CMK (cell line): ENCODE measurements at places on chromosomes 13 and 19.

DNA sequence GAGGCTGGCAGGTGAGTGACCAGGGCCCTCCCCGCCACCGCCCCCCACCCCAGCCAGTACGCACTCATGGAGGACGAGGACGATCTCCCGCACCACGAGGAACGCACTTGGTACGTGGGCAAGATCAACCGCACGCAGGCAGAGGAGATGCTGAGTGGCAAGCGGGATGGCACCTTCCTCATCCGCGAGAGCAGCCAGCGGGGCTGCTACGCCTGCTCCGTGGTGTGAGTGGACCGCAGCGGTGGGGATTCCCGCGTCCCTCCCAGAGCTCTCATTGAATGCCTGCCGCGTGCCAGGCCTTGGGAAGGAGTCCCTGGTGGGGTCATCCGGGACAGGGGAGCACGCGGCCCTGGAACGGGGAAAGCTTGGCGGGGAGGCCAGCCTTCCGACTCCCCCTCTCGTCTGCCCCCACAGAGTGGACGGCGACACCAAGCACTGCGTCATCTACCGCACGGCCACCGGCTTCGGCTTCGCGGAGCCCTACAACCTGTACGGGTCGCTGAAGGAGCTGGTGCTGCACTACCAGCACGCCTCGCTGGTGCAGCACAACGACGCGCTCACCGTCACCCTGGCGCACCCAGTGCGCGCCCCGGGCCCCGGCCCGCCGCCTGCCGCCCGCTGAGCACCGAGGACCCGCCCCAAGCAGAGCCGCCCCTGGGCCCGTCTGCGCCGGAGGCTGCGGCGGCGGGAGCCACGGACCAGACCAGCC, 4.8 kb upstream of the IFI30 start:
- no peak for DNase-seq

DNA sequence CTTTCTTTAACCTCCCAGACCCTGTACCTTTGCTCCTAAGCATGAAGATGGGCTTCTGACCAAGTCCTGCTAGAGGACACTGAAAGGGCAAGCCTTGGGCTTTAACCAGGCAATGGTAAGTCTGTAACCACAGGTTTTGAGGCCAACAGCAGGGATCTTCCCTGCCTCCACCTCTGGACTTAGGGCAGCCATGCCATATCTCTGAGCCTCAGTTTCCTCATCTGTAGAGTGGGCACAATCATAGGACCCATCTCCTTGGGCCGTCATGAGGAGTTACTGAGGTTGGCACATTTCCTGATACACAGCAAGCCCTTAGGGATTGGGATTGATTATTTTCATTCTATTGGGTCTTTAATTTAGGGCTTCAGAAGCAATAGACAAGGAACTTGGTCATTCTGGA, 14.7 kb downstream of the KLK1 start:
- no peak for DNase-seq

DNA sequence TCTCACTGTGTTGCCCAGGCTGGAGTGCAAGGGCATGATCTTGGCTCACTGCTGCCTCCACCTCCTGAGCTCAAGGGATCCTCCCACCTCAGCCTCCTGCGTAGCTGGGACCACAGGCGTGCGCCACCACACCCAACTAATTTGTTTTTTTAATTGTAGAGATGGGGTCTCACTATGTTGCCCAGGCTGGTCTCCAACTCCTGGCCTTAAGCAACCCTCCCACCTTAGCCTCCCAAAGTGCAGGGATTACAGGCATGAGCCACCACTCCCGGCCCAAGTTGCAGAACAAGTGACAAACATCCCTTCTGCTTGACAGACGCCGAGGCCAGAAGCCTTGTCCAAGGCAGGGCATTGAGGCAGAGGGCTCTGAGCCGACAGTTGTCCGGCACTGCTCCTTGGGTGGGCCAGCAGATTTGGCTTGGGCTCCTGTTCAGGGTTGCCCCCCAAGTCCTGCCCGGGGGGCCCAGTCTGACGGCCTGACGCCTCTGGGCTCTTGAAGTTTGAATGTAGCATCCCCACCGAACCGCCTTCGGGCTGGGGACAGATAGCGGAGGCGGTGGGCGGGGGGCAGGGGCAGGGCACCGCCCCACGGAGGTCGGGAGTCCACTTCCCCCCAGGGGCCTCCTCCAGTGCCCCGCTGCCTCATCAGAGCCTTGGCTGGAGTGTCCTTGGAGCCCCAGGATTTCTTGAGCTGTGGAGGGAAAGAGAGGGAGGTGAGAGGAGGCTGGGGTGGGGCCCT, 5.7 kb upstream of the SPACA4 start:
- DNase-seq, result no peak

GRCh38 chr13:87678372-87678752, 7.2 kb downstream of the SLITRK5 start:
- no peak for DNase-seq

DNA sequence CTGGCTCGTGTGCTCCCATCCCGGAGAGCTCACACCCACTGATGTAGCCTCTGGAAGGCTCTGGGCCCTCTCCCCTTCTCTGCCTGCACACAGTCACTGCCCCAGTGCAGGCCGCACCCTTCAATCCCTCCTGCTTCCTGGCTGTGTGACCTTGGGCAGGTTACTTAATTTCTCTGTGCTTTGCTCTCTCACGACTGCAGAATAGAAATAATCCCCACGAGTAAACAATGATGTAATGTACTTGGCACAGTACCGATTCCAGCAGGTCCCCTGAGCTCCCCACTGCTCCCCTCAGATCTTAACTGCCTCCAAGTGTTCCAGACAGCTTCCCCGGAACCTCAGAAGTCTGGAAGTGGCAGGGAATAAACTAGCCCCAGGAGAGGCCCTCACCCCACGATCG, 16.1 kb downstream of the LIG1 start:
- no peak for DNase-seq

DNA sequence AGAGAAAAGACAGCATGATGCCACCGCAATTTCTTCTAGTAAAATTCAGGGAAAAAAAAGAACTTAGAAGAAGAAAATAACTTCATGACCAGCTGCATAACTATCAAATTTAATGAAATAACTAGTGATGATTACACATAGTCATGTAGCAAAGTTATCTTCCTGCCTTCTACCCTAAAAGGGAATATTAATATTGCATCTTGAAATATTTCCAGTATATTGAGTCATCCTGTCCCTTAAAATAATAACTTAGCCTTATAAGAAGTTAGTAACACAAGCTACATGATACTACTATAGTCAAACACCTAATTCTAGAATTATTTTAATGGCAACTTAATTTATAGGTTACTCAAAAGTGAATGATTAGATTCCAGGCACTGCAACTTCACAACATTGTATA, 289.2 kb downstream of the KLF12 start:
- no peak for DNase-seq

DNA sequence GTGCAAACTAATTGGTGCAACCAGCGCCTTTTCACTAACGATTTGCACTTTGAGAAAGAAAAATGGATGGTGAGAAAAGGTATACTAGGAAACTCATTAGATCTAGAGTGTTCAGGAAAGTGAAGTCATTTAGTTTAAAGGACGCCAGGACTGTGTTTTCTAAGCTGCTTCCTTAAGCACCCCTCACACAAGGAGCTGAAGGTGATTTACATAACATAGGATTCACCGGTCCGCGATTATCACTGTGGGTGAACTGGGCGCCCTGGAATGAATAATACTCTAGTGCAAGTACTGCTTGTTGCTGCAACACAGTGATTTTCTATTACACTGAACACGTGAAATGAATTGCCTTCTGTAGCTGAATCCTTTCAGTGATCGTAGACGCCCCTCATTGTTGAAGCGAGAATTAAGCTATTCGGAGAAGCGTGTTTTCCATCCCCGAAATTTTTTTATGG, 2.6 kb upstream of the MAB21L1 start:
- DNase-seq, result no peak

DNA sequence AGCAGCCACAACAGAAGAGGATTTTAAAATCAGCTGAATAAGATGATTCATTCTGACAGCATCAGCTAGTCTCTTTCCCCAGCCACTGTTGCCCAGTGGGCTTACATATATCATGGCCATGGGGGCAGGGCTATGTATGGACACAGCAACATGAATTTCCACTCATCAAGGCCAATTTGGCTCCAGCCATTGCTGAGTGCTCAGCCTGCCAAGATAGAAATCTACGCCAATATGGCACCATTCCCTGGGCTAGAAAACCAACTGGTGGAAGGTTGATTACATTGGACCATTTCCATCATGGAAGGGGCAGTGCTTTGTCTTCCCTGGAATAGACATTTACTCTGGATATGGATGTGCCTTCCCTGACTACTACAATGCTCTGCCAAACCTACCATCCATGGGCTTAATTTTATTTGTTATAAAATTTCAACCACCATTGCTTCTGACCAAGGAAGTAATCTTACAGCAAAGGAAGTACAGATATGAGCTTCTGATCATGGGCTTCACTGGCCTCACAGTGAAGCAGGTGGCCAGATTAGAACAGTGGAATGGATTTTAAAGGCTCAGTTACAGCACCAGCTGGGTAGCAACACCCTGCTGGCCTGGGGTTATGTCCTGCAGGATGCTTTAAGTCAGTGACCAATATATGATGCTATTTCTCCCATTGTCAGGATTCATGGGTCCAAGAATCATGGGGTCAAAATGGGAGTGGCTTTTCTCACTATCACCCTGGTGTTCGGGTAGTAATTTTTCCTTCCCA, 9.8 kb upstream of the ALOX5AP start:
- DNase-seq, result no peak

GRCh38 chr13:24491845-24492244, 20.7 kb downstream of the PARP4 start:
- DNase-seq, result peak; percentile 71

DNA sequence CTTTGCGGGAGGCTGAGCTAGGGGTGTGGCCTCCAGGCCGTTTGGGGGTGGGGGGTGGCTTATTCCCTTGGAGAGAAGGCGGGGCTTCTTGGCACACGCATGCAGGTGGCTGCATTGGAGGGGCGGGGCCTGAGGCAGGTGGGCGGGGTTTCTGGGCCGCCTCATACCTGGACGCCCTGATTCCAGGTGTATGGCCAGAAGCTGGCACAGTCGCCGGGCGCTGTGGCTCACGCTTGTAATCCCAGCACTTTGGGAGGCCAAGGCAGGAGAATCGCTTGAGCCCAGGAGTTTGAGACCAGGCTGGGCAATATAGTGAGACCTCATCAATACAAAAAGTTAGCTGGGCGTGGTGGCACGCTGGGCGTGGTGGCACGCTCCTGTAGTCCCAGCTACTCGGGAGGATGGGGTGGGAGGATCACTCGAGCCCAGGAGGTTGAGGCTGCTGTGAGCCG, 7.8 kb downstream of the ABCA7 start:
- DNase-seq, result no peak

DNA sequence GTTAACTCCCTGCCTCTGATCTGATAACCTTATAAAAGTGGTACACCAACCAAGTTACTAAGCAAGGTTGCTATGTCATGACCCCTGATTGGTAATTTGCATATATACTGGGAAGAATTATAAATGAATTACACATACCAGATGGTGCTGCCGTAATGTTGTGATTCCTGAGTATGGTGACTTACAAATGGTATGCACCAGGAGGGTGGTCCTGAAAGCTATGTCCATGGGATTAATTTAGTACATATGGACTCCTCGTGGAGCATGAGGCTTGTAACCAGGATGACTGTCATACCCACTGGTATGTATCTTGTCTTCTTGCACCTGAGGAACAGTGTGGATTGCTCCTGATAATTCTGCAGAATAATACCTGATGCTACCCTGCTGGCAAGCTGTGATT, 240.6 kb downstream of the GPC6 start:
- no peak for DNase-seq

GRCh38 chr13:73767191-73767741, 366.9 kb downstream of the KLF12 start:
- DNase-seq, result no peak

- DNase-seq, result peak; percentile 57
Measured at GRCh38 chr19:11963566-11964355, 1.1 kb upstream of the ZNF763 start.

DNA sequence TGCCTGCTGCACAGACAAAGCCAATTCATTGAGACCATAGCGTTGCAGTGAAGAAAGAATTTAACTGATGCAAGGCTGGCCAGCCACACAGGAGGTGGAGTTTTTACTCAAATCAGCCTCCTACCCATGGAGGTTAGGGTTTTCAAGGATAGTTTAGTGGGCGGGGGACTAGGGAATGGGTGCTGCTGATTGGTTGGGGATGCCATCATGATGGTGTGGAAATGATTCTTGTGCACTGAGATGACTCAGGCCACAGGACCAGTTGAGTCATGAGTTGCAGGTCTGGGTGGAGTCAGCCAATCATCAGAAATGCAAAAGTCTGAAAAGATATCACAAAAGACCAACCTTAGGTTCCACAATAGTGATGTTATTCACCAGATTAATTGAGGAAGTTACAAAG, 359.6 kb downstream of the FOXO1 start:
- DNase-seq, result no peak

DNA sequence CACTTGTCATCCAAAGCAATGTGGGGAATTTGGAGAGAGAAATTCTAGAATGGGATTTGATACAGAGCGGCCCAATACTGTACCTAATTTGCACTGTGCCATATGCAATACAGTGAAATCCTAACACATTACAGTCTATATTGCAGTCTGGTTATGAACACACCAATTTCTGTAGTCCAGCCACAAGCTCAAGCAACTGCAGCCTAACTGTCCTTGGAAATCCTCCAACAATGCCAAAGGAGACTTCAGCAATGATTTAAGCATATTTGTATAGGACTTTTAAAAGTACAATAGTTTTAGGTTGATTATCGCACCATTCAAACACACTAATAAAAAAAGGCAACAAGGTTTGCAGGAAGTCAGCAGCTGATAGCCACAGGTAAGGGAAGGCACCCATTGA, 17.3 kb downstream of the DIAPH3 start:
- DNase-seq, result no peak

DNA sequence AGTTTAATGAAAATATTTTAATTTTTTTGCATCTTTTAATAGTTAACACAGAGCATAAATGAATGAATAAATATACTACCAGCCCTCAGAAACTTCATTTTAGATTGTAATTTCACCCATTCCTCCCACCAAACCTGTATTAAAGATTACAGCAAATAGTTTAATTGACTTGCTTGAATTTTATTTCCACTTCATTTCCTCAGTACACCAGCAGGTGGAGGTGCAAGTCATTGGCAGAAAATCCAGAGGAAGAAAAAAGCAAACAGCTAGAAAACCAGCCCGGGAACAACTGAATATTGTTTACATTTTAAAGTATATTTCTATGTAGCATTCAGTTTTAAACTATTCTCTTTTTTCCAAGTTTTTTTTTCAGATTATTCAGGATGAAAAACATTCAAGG, 177.8 kb downstream of the OLFM4 start:
- no peak for DNase-seq

DNA sequence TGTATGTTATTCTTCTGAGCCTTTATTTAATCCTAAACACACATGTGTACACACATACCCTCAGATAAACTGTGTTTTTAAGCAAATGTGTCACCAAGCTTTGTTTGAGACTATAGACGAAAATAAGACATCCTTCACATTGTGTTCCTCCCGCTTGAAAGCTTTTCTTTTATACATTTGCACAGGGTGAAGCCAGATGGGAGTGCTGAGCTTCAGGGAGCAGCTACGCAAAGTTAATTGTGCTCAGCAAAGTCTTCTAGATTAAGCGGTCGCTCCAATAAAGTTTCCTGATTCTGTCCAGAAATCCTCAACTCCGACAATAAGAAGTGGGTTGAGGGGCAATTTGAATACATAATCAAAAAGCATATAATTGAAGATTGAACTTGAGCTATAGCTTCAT, 117.2 kb upstream of the ARGLU1 start:
- DNase-seq, result no peak

- no peak for DNase-seq
Measured at GRCh38 chr13:107121793-107122192, 553.9 kb upstream of the ARGLU1 start.
